T-helper 17 cell (primary cell): ENCODE measurements at places on chromosomes 12 and 14. TPM values are rescaled to one million over a fixed set of nuclear protein-coding genes. Genes with fewer than 3 reads are reported as not detected.

Gene CRADD
- 14.4 TPM for total RNA-seq

Gene PTCSC3
- not detected for total RNA-seq

DNA sequence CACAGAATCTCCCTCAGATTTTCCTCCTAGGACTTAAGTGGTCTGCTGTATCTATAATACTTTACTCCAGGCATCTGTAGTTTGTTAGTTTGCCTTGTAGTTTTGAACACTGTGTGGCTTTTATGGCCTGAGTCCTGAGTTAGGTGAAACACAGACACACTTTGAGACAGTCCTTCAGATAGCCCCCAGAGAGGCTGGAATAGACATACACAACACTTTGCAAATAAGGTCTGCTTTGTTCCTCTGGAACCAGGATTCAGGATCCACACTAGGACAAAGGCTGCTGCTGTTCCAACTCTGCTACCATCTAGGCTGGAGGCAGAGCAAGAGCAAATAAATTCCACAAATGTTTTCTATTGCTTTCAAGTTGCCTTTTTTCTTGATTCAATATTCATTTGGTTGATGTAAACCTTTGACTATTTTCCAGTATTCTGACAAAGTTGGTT lies 41.4 kb upstream of the INSM2 start:
- DNase-seq: no peak

- DNase-seq: no peak
These were observed 5.1 kb upstream of the GPR33 start for GRCh38 chr14:31492759-31493498.

GRCh38 chr12:124550123-124551089 lies 17.0 kb downstream of the NCOR2 start:
- no peak for DNase-seq

- DNase-seq: no peak
These were observed 9.7 kb downstream of the SLC4A8 start for GRCh38 chr12:51434305-51434704.

GRCh38 chr14:94163796-94164195 lies 10.3 kb upstream of the PPP4R4 start:
- DNase-seq: no peak

GRCh38 chr14:104085032-104085888 lies at the start of gene ASPG:
Gene ASPG, plus strand, starts transcription at chr14:104085700. Its CDS starts 71 bp downstream, at chr14:104085771.
- no peak for DNase-seq

DNA sequence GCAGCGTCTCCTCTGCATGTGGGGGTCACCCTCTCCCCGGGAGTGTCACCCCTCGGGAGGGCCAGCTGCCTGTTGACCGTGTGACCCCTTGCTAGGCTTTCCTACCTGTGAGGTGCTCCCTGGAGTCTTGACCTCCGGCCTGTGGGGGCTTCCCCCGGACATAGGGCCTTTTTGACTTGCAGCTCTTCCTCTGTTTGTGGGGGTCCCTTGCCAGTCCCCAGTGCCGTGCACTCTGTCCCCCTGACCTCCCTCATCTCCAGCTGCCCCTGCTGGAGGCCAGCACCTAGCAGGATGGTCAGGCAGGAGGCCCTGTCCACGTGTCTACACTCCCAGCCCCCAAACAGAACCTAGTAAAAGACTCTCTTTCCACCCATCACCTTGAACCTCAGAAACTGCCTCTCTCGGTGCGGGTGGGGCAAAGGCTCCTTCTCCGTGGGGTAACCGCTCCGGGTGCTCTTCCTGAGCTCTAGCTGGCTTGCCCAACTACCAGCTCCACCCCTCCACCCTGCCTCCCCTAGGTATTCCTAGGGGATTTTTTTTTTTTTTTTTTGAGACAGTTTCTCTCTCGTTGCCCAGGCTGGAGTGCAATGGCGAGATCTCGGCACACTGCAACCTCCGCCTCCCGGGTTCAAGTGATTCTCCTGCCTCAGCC lies 810 bp downstream of the AACS start:
- DNase-seq: no peak

DNA sequence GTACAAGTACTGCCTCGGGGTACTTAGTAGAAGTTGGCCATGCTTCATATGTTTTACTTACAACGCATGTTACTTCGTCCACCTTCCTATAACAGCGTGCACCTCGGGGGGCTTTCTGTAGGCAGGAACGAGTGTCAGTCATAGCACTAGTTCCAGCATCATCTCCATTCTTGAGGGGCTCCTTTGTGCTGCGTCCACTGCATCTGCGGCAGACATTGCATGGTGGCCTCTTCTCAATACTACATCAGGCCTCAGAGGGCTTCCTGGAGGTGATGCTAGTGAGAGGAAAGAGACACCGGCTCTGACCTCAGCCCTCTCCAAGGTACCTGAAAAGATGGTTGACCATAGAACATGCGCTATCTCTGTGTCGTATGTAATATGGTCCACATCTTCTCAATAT lies 121.2 kb upstream of the RTL1 start:
- DNase-seq: no peak

- no peak for DNase-seq
These were observed 629 bp upstream of the TTC7B start for GRCh38 chr14:90816681-90817436.
